ENCODE measurements at places on chromosomes 6 and 20. TPM values are rescaled to one million over a fixed set of nuclear protein-coding genes. Genes with fewer than 3 reads are reported as not detected.

GRCh38 chr6:79872986-79873385 lies 74.4 kb downstream of the ELOVL4 start:
- H3K4me3 ChIP-seq, result no peak overlapping the region
- H3K4me1 ChIP-seq, result no peaks in the 10 kb centered on the region
- no peaks in the 10 kb centered on the region for H3K27me3 ChIP-seq
- DNase-seq, result no peak
- no peak overlapping the region for H3K27ac ChIP-seq

DNA sequence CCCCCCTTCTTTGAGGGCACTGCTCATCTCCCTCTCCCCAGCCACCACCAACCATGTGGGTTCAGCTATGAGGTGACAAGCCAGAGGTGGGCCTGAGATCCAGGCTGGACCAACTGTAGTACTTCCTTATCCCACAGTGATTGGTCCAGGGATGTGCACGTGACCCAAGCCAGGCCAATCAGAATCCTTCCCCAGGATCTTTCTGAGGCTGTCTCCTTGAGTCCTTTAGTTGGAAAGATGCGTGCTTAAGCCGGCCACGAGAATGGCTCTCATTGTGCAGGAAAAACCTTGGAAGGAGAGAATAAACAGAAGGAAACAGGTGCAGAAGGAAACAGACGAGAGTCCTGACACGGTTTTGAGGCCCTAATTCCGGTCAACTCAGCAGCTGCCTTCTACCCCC lies 39.2 kb downstream of the ZC3H12D start:
- no peaks in the 10 kb centered on the region for H3K36me3 ChIP-seq
- DNase-seq, result no peak
- H3K4me1 ChIP-seq, result no peaks in the 10 kb centered on the region
- H3K4me3 ChIP-seq, result no peak overlapping the region

- H3K27ac ChIP-seq, result peak overlapping the region; percentile 63
- DNase-seq, result no peak
- no peaks in the 10 kb centered on the region for H3K27me3 ChIP-seq
- no peaks in the 10 kb centered on the region for H3K4me1 ChIP-seq
- no peak overlapping the region for H3K4me3 ChIP-seq
- H3K36me3 ChIP-seq, result no peaks in the 10 kb centered on the region
These were observed 645.6 kb downstream of the RNF144B start for GRCh38 chr6:19032591-19033295.

- no peaks in the 10 kb centered on the region for H3K4me1 ChIP-seq
- no peak overlapping the region for H3K4me3 ChIP-seq
- H3K36me3 ChIP-seq, result no peaks in the 10 kb centered on the region
- DNase-seq, result no peak
These were observed 353.2 kb upstream of the BTBD3 start for GRCh38 chr20:11564491-11564890.

- H3K27me3 ChIP-seq, result no peaks in the 10 kb centered on the region
- no peaks in the 10 kb centered on the region for H3K4me1 ChIP-seq
- DNase-seq, result no peak
- H3K27ac ChIP-seq, result no peak overlapping the region
- no peaks in the 10 kb centered on the region for H3K36me3 ChIP-seq
These were observed 55.9 kb downstream of the BCAS4 start for GRCh38 chr20:50850721-50851286.

DNA sequence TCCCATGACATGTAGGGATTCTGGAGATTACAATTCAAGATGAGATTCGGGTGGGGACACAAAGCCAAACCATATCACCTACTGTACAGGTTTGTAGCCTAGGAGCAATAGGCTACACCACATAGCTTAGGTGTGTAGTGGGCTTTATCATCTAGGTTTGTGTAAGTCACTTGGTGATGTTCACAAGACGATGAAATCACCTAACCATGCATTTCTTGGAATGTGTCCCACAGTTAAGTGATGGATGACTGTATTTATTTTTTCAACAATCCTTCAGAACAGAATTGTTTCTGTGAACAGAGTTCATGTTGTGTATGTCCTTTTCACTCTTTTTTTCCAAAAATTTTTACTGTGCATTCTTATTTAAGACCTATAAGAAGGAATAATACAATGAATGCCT lies 76.1 kb downstream of the DTD1 start:
- H3K27ac ChIP-seq, result no peak overlapping the region
- H3K36me3 ChIP-seq, result no peaks in the 10 kb centered on the region
- no peaks in the 10 kb centered on the region for H3K4me1 ChIP-seq
- H3K4me3 ChIP-seq, result no peak overlapping the region

GRCh38 chr6:31048099-31048498 lies 37.8 kb downstream of the MUC22 start:
- no peaks in the 10 kb centered on the region for H3K4me1 ChIP-seq
- no peak for DNase-seq
- no peaks in the 10 kb centered on the region for H3K36me3 ChIP-seq
- H3K4me3 ChIP-seq, result no peak overlapping the region

- H3K36me3 ChIP-seq, result no peaks in the 10 kb centered on the region
- no peaks in the 10 kb centered on the region for H3K4me1 ChIP-seq
- no peak overlapping the region for H3K27ac ChIP-seq
These were observed 18.5 kb downstream of the POM121L2 start for GRCh38 chr6:27293436-27294098.

GRCh38 chr6:166707045-166707444 lies 80.0 kb upstream of the RPS6KA2 start:
- DNase-seq, result no peak
- no peak overlapping the region for H3K27ac ChIP-seq
- H3K27me3 ChIP-seq, result no peaks in the 10 kb centered on the region
- H3K4me1 ChIP-seq, result no peaks in the 10 kb centered on the region

- H3K36me3 ChIP-seq, result no peaks in the 10 kb centered on the region
- peak; percentile 58 for DNase-seq
- no peak overlapping the region for H3K4me3 ChIP-seq
- H3K4me1 ChIP-seq, result no peaks in the 10 kb centered on the region
- H3K27me3 ChIP-seq, result no peaks in the 10 kb centered on the region
- H3K27ac ChIP-seq, result no peak overlapping the region
These were observed 41.6 kb downstream of the CCN2 start for GRCh38 chr6:131909408-131910218.

DNA sequence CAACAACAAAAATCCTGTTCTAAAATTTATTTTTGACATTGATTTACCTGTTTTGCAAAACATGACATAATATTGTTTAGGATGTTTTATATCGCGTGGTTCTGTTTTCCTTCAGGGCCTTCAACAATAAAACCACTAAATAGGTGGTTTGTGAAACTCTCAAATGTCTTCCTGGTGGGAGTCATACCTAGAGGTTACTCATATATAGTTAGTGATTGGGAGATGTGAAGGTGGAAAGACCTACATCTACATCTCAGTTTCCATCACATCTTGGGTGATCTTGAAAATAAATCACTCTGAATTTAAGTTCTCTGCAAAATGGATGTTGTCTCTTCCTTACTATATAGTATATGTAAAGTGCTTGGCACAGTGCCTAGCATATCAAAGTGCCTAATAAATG lies 22.9 kb downstream of the C6orf62 start:
- no peaks in the 10 kb centered on the region for H3K27me3 ChIP-seq
- H3K4me3 ChIP-seq, result no peak overlapping the region
- DNase-seq, result no peak
- no peaks in the 10 kb centered on the region for H3K4me1 ChIP-seq

DNA sequence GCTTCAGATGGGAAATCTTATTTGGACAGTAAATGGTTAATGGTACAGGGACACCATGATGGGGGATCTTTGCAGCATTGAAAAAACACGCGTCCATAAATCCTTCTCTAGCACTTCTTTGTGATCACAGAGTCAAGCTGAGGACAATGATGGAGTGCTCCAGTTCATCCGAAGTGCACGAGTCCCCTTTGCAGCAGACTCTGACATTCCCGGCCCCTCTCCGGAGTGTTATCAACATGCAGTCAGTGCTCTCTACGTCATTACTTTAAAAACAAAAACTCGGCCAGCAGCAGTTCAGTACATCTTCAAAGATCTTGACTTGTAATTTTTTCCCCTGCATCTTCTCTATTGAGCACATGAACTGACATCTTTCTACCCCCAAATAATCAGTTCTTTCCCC lies 185.5 kb upstream of the AKAP12 start:
- H3K4me3 ChIP-seq, result no peak overlapping the region
- H3K27me3 ChIP-seq, result no peaks in the 10 kb centered on the region
- no peak for DNase-seq
- H3K4me1 ChIP-seq, result no peaks in the 10 kb centered on the region
- H3K27ac ChIP-seq, result no peak overlapping the region

DNA sequence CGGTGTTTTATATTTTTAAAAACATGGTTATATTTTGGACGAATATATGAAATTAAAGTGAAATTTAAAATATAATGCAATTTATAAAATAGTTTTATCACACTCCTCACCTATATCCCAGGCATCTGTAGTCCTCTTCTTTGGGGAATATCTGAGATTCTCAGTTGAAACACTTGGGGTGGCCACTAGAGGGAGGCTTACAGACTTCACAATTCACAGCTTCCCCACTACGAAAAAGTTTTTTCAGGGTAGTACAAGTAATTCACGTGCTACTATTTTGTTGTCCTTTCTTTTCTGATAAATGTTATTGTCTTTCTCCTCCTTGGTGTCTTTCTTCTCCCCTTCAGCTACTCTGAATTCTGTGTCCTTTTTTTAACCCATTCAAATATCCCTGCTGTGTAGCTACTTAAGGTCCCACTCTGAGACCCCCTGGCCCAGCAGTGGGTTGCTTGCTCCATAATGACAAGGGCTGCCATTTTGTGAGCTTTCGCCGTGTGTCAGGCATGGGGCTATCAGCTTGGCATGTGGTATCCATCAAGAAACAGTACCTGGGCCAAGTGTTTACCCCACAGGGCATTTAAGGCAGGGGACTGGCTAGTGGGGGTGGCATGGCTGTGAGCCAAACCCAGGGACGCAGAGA lies 43.6 kb upstream of the PHACTR3 start:
- no peak overlapping the region for H3K4me3 ChIP-seq
- DNase-seq, result no peak
- H3K27ac ChIP-seq, result no peak overlapping the region
- H3K27me3 ChIP-seq, result no peaks in the 10 kb centered on the region

DNA sequence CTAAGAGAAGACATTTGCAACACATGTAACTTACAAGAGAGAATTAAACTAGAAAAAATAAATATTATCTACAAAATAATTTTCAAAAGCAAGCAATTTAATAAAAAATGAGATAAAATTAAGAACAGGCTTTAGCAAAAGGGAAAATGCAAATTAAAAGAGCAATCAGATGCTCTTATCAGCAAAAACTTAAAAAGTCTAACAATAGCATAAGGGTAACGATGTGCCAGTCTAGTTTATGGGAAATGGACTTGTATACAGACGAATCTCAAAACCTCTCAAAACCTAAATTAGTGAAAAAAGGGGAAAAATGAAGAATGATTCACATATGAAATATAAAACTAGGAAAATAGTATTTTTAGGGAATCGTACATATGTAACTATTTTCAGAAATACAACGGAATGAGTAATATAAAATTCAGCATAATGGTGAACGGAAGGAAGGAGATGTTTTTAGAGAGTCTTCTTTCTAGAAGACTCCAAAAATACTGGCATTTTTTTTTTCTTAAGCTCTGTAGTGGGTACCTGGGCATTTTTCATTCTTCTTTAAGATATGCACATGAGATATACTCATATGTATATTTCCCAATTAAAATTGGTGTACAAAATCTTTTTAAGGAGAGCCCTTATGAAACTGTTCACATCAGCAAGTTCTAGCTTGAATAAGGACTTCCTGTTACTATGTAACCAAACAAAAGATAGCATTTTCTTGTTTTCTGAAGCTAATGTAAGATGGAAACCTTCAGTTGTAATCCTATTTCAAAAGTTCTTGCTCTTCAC lies 927 bp upstream of the MANEA start:
- no peaks in the 10 kb centered on the region for H3K36me3 ChIP-seq
- H3K4me3 ChIP-seq, result peak overlapping the region; percentile 65

DNA sequence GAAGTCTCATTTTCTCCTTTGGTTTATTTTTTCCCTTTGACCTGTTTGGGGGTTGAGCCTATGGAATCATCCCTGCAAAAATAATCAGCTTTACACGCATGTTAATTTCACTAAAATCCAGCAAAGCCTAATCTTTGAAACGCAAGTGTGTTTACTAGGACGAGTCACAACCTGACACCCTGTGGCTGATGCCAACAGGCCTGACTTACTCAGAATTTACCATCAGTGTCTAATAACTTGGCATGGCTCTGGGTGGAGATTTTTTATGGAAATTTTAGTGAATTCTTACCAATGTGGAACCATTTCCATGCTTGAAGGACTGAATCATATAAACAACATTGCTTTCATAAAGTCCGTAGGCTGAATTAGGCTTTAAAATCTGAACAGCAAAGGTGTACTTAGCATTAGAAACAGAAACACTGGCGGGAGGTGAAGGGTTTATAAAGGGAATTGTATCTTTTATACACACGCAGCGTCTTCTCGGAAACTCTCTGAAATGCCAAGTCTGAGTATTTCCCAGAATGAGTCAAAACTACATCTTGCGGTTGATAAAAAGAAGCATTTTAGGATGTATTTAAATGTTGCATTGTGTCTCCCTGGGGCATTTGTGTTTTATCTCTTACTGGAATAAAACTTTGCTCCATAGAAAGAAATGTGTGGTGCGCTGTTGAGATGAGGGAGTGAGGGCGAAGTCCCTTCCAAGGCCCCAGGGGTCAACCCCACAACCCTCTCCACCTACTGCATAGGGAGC lies 81.2 kb downstream of the DACT2 start:
- no peak for DNase-seq
- H3K36me3 ChIP-seq, result no peaks in the 10 kb centered on the region
- no peaks in the 10 kb centered on the region for H3K27me3 ChIP-seq

GRCh38 chr6:38587766-38588362 lies 51.9 kb downstream of the BTBD9 start:
- no peaks in the 10 kb centered on the region for H3K27me3 ChIP-seq
- no peak for DNase-seq
- no peaks in the 10 kb centered on the region for H3K4me1 ChIP-seq
- H3K27ac ChIP-seq, result no peak overlapping the region

DNA sequence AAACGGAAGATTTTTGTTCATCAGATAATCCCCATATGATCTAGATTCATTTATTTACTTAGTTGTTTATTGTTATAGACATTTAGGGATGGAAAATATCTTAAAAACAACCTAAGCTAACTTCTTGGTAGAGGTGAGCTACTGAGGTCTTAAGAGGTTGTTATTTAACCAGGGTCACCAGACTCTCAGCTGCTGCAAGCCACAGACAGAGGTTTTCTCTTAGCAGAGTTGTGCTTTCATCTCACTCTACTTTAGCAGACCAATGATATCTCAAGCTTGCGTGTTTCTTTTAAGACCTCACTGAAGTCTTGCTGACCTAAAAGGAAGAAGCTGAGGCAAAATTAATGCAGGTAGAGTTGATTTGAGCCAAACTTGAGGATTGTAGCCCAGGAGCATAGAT lies 43.6 kb downstream of the NCOA7 start:
- DNase-seq, result no peak
- H3K4me3 ChIP-seq, result no peak overlapping the region
- H3K36me3 ChIP-seq, result no peaks in the 10 kb centered on the region
- H3K27me3 ChIP-seq, result no peaks in the 10 kb centered on the region

GRCh38 chr6:1686117-1687098 lies 76.7 kb downstream of the FOXC1 start:
- no peak overlapping the region for H3K27ac ChIP-seq
- H3K36me3 ChIP-seq, result no peaks in the 10 kb centered on the region
- no peaks in the 10 kb centered on the region for H3K4me1 ChIP-seq
- no peak for DNase-seq

Gene PRICKLE4
- total RNA-seq, result 5.3 TPM

Gene CAPN11
- 3.8 TPM for total RNA-seq

Gene MYLK4
- total RNA-seq, result 1.4 TPM

Gene POU5F1
- total RNA-seq, result 0.64 TPM

Gene LGSN
- total RNA-seq, result not detected

Gene SLC4A11
- 3.1 TPM for total RNA-seq
